ENCODE measurements at places on chromosomes 16 and 17. TPM values are rescaled to one million over a fixed set of nuclear protein-coding genes. Genes with fewer than 3 reads are reported as not detected.

GRCh38 chr17:69602972-69603371, 188.5 kb downstream of the MAP2K6 start:
- DNase-seq: no peak

DNA sequence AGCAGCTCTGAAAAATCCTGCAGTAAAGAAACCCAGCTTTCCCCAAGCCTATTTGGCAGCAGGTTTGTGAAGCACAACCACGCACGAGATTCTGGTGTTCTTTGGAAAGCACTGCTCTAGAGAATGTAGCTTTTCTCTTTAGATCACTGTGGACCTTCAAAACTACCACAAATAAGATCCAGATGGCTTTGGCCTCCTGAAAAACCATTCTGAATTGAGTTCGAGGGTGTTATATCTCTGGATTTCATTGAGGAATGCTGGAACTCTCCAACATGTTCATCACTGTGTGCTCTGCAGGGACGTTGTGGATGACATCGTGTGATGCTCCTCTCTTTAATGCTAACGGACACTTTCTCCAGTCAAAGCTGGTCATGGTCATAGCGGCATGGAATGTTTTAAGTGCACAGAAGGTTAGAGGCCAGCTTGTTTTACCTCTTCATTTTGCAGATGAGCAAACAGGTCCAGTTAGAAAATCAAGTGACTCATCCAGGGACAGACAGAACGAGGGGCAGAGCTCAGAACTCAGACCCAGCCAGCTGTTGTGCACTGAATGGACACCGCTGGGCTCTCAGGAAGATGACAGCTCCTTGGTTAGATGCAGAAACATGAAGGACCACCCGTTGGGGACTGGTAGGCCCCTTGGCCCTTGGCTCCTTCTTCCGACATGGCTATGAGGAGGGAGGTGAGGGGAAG, 37.2 kb downstream of the CCDC42 start:
- no peak for DNase-seq

DNA sequence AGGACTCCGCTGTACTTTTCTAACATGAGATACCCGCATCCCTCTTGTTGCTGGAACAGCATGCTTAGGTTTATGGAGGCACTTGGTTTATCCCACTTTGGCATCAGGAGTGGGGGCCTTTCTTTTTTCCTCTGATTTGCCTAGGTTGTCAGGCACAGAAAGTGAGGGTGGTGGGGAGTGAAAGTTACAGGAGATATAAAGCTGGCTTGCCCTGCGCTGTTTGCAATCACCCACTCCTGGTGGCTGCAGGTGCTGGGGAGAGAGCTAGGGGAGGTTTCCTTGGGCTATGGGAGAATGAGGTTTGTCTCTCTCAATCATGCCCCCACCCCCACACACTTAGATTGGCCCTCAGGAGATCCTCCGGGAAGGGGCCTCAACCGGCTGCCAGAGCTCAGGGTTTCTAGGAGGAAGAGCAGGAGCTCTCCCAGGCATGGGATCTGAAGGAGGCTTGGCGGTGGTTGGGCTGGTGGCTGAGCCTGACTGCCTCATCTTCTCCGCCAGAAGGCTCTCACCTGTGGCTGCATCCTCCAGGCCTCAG, 1.4 kb downstream of the WSCD1 start:
- no peak for DNase-seq

GRCh38 chr16:67528222-67528869, at the start of gene RIPOR1:
RIPOR1 (plus strand) TSS chr16:67528829; CDS start chr16:67538447, 9,618 bp downstream.
- peak; percentile 30 for DNase-seq

The KRTAP4-3 gene
- not detected for total RNA-seq

DNA sequence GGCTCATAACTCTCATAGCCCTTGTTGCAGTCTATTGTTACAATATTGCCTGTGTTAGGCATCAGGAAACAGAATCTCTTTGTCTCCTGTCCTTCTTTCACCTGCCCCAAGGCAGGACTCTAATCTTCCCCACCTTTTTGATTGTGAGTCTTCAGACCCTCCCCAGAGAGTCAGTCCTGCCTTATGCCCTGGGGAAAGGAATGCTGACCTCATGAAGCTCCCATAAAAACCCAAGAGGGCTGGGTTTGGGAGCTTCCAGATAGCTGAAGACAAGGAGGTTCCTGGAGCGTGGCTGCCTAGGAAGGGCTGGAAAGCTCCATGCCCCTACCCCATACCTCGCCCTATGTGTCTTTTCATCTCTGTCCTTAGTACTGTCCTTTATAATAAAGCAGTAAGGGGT, 688.8 kb downstream of the WWOX start:
- no peak for DNase-seq

GRCh38 chr17:38435795-38436194, 7.5 kb downstream of the ARHGAP23 start:
- no peak for DNase-seq

- peak; percentile 21 for DNase-seq
Measured at GRCh38 chr17:17723354-17724261, 42.4 kb downstream of the RAI1 start.

The FAM83G gene
- 31.9 TPM for total RNA-seq

- DNase-seq: no peak
Measured at GRCh38 chr16:10787304-10787703, 31.3 kb downstream of the TVP23A start.

- no peak for DNase-seq
Measured at GRCh38 chr16:20364051-20364450, 11.5 kb upstream of the UMOD start.

The TTC19 gene
- 34.6 TPM for total RNA-seq

The KRT32 gene
- not detected for total RNA-seq

The CCDC78 gene
- 5.4 TPM for total RNA-seq

The MYOCD gene
- total RNA-seq: 0.03 TPM

GRCh38 chr17:59149051-59149450, 5.9 kb downstream of the SKA2 start:
- DNase-seq: no peak

- no peak for DNase-seq
Measured at GRCh38 chr16:26532456-26532855, 534.3 kb upstream of the C16orf82 start.

GRCh38 chr16:73056448-73056847, 8.5 kb upstream of the ZFHX3 start:
- no peak for DNase-seq

The KRT36 gene
- not detected for total RNA-seq

DNA sequence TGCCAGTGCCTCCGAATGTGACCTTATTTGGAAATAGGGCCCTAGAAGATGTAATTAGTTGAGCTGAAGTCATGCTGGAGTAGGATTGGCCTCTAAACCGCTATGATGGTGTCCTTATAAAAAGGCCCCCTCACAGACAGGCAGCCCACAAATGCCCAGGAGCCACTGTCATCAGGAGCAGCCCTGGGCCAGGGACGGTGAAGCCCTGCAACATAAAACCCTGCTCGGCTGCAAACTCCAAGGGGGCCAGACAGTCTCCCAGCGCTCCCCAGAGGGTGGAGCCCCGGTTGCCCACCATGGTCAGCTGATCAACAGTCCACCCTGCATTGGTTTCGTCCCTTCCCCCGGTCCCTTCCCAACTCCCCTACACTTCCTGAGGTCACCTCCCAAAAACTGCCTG, 351.7 kb downstream of the FOXL1 start:
- no peak for DNase-seq

The SMG6 gene
- total RNA-seq: 27.9 TPM

DNA sequence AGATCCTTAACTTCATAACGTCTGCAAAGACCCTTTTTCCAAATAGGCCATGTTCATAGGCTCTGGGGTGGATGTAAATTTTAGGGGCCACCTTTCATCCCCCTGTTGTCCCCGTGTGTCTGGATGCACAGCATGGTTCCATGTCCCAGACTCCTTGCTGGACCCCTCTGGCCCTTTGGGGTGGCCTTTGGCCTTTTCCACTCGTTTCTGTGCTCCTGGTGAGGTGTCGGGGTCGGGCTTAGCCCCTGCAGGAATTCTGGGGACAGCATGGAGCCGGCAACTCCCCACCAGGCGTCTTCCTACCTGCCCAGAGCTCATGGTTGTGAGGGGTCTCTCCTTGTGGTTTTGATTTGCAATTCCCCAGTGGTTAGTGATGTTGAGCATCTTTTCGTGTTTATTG, 183.5 kb downstream of the SEC14L1 start:
- DNase-seq: no peak

GRCh38 chr16:30820952-30821421, 34.0 kb upstream of the ZNF629 start:
- DNase-seq: no peak

GRCh38 chr16:11495066-11495407, 91.7 kb downstream of the LITAF start:
- DNase-seq: no peak

- no peak for DNase-seq
Measured at GRCh38 chr17:47276868-47277267, 23.2 kb downstream of the ITGB3 start.

DNA sequence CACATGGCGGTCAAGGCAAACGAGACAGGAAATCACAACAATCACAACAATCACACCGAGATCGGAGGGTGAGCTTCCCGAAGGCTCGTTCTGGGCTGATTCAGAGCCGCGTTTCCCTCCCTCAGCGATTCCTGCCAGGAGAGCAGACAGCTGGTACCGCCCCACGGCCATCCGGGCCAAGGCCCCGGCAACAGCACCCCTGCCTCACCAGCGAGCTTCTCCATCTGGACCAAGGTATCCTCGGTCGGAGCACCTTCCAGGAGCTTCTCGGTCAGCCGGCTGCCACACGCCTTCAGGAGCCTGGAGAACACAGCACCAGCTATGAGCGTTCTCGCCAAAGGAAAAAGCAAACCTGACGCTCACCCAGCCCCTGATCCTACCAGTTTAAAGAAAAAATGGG, 15.2 kb upstream of the PLD6 start:
- no peak for DNase-seq

The CPNE7 gene
- 18.0 TPM for total RNA-seq

- DNase-seq: no peak
Measured at GRCh38 chr16:50354629-50355456, 13.9 kb downstream of the BRD7 start.

The ASIC2 gene
- not detected for total RNA-seq

The ACBD4 gene
- total RNA-seq: 5.7 TPM
